ENCODE measurements at places on chromosomes 7 and 10.
A peak's percentile ranks its signal among the peaks of the same experiment; 100 is the strongest.

GRCh38 chr7:101580596-101580995, 48.5 kb downstream of the MYL10 start:
- DNase-seq, result no peak

GRCh38 chr7:139451638-139452037, 31.8 kb downstream of the KLRG2 start:
- peak; percentile 28 for DNase-seq

- DNase-seq, result no peak
These were observed 17.2 kb upstream of the FAM170B start for GRCh38 chr10:49151025-49151445.

DNA sequence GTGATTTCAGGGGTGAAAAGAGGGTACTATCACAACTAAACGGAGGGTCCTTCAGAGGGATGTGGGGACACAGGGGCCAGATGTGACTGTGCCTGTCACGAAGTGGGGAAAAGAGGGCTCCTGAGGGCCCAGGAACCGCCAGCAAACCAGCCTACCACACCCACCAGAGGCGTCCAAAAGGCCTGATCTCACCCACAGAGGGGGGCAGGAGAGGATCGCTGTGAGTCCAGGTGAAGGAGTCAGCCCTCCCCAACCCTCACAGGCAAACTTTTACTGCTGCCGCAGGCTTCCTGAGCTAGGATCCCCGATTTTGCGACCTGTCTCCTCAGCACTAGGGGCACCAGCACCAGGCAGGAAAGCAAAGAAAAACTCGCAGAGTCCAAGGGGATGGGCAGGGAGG, 64.7 kb downstream of the HIPK2 start:
- DNase-seq, result no peak

DNA sequence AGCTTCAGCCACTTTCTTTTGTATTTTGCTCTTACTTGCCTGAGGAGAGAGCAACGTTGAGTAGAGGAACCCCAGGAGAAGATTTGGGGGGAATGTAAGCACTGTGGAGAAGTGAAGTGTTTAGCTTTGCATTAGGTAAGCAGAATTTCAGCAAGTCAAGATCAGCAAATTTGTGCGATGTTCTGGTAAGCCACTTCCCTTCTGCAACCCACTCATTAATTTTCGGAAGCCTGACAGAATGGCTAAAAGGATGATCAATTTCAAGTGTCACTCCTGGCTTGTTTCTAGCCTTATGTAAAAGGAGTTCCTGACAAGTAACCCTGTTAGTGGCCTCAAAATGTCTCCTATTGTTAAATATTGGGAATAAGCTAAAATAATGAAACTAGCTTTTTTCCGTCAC, 48.5 kb upstream of the NXPH1 start:
- no peak for DNase-seq

GRCh38 chr7:44920119-44920518, 34.8 kb upstream of the PURB start:
- DNase-seq, result no peak

DNA sequence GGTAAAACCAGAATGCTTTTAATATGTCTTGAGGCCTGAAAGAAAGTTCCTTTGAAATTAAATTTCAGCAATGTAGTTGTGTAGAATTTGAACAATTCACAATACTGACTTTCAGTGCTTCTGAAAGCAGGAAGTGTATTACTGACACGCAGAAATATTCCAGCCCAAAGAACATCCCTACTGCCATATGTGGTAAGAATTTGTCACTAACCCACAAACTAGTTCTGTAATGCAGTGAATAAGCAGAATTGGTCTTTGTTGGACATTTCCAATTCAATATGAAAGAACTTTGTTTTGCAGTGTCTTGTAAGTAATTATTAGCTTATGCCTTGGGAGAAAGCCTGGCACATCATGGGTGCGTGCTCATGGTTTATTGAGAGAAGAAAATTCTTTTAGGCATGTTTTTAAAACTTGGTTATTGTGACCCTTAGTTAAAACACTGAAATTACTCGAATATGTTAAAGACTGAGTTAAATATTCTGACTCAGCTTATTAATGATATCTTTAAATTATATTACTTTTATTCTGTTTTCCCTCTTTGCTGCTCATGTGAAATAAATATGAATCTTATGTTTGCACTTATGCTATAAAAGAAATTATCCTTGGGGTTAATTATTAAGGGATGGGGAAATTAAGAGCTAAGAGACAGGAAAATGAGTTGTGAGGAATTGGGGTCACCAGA, 33.4 kb downstream of the PTPN12 start:
- DNase-seq, result peak; percentile 74

GRCh38 chr7:66720561-66720960, 20.0 kb upstream of the RABGEF1 start:
- DNase-seq, result no peak

DNA sequence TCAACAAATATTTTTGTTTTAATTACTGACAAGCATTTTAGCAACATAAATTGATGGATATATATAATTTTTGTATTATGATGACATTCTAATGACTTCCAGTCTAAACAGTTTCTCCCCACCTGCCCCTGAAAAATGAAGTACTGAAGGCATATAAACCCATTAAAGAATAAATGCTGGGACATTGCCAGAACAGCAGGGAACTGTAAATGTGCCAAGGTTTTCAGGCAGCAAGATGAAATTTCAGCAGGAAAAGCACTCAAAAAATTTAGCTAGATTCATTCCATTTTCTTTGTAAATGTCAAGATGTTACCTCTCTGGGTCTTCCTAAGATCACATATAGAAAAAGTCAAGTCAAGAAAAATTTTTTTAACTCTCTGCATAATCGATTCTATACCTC, 11.0 kb upstream of the TLL2 start:
- DNase-seq, result peak; percentile 15

DNA sequence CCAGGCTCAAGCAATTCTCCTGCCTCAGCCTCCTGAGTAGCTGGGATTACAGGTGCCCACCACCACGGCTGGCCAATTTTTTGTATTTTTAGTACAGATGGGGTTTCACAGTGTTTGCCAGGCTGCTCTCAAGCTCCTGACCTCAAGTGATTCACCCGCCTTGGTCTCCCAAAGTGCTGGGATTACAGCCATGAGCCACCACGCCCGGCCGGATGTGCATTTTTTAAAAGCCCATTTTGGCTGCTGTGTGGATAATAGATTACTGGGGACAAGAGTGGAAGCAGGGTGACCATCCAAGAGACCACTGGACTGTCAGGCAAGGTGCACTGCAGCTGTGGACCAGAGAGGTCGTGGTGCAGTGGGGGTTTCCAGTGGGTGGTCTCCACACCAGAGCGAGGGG, 21.4 kb downstream of the HKDC1 start:
- peak; percentile 35 for DNase-seq

DNA sequence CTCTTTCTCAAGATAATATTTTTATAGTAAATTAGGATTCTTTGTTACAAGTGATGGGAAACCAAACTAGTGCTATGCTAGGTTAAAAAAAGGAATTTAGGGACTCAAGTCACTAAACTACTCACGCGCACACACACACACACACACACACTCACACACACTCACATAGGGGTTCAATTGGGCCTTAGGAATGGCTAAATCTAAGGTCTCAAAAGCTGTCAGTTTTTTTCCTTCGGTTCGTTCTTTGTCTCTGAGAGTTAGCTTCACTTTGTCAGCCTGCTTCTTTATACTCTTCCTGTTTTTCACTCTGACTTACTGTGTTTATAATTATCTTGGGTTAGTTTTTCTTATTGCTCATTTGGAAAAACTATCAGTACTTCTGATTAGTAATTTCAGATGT, 138.9 kb downstream of the ADK start:
- DNase-seq, result no peak

DNA sequence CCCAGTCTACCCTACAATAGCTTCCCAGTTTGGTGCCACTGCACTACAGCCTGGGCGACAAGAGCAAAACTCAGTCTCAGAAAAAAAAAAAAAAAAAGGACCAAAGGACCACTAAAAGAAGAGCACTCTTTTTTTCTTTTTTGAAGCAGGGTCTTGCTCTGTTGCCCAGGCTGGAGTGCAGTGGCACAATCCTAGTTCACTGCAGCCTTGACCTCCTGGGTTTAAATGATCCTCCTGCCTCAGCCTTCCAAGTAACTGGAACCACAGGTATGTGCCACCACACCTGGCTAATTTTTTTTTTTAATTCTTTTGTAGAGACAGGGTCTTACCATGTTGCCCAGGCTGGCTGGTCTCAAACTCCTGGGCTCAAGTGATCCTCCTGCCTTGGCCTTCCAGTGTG, 14.0 kb downstream of the PLAU start:
- DNase-seq, result no peak

GRCh38 chr7:83161186-83161585, 1.5 kb downstream of the PCLO start:
- DNase-seq, result no peak

DNA sequence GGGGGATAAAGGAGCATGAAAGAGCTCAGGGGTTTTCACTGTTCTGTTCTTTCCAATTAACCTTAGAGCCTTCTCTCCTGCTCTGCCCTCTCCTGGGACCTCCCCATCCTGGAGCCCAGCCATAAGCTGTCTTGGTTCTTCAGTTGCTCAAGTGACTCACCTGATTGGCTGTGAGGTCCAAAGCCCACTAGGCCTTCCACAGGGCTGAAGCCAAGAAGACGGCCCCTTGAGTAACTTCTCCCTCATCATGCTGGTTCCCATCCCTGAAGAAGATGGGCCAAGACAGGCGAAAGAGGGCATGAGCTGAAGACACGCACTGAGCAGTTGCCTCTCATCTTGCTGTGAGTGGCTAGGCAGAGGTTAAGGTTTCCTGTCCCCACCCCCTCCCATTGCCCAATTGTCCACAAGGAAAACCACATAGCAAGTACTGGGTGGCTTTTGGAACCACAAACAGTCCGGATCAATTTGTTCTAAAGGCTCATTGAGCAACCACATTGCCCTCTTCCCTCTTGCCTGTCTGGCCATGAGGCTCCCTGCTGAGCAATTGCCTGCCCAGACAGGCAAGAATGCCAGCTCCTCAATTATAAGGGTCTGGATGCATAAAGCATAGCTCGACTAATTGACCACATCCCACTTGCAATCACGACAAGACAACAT, 43.9 kb upstream of the GPAM start:
- DNase-seq, result peak; percentile 33

GRCh38 chr7:65463184-65463583, 89.5 kb downstream of the ZNF92 start:
- DNase-seq, result no peak

- no peak for DNase-seq
These were observed 358.6 kb downstream of the PAXIP1 start for GRCh38 chr7:154644366-154644765.

- no peak for DNase-seq
These were observed 356.2 kb downstream of the SDK1 start for GRCh38 chr7:3657206-3657605.

DNA sequence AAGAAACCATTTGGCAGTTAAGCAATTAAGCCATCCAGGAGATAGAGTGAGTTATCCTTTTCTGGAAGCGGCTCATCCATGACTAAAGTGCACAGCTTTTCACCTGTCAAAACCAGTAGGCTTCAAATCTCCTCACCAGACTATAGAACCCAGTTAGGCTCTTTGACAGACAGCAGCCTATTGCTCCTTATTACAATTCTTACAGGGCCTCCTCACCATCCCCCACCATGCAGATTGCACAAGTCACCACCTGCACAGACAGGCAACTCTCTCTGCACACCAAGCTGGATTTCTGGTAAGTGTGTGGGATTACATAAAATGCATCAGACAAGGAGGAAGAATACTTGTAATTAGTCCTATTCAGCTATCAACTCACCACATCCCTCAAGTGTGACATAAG, 301.6 kb downstream of the SNX13 start:
- DNase-seq, result no peak

DNA sequence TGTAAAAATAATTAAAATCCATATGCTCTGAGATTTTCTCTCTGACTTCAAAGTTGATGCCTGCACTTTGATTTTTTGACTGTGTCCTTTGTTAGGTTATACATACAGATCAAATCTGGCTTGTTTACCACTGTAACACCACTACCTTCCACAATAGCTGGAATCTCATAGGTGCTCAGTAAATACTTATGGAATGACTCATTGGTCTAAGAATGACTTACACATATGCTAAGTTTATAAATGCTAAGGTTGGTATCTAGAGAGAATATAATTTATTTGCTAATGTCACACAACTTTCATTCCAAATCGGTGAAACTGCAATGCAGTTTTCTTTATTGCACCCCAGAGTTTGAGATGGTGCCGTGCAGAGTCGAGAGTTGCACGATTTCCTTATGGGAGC, 578.5 kb downstream of the SH2D4B start:
- DNase-seq, result no peak

DNA sequence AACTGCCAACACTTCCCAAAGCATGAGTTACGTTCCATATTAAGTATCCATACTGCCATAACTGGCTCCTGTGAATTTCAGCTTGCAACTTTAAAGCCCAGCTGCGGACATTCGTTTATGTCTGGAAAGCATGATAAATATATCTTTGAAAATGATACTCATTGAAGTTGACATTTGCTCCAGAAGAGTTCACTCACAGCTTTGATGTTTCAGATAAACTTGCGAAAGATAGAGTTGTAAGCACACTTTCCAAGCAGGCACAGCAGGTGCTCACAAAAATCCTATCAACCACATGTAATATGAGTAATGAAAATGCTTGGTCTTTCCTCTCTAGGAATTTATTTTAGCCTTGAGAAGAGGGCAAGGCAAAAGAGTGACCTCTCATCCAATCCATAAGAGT, 4.5 kb downstream of the CHCHD3 start:
- no peak for DNase-seq

DNA sequence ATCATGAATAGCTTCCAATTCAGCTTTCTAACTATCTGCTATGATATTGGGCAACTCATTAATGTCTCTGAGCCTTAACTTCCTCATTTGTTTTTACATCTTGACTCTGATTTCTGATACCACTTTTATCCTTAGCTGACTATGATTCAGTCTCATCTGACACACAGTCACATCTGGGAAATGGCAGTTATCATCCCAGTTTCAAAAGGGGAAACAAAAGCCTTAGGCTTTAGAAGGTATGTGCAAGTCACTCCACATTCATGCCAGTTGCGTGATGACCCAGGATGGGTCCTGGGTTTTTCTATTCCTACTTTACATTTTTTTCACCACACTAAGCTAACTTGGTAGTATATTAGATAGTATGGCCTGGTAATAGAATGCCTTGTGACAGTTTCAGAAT, 12.7 kb downstream of the SCIN start:
- no peak for DNase-seq

GRCh38 chr10:110208614-110209453, 1.4 kb downstream of the MXI1 start:
- DNase-seq, result peak; percentile 33

DNA sequence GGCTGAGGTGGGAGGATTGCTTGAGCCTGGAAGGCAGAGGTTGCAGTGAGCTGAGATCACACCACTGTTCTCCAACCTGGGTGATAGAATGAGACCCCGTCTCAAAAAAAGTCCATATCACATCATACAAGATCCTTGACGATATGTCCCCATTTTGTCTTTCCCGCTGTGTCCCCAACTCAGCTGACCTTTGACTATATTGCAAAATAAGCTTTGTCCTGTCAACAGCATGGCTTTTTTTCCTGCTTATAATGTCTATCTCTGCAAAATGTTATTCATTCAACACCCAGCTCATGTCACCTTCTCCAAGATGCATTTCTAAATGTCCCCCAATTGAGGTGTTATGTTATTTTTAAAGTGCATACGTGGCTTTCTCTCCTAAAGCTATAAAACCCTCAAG, 136.0 kb upstream of the KAT6B start:
- no peak for DNase-seq

Data from astrocyte of the spinal cord (primary cell).